ENCODE measurements at places on chromosomes 13 and 19. TPM values are rescaled to one million over a fixed set of nuclear protein-coding genes. Genes with fewer than 3 reads are reported as not detected.

CEACAM20 gene
- 0.39 TPM for polyA plus RNA-seq

OR7D2 gene
- 0.34 TPM for polyA plus RNA-seq

F10 gene
- 143 TPM for polyA plus RNA-seq

DNAAF3 gene
- 3.8 TPM for polyA plus RNA-seq

FOSB gene
- polyA plus RNA-seq: 168 TPM

NXNL1 gene
- polyA plus RNA-seq: 0.17 TPM

ZNF543 gene
- 2.6 TPM for polyA plus RNA-seq

TBXA2R gene
- polyA plus RNA-seq: 1.2 TPM

ACER1 gene
- not detected for polyA plus RNA-seq

AKAP8L gene
- polyA plus RNA-seq: 181 TPM

SIGLEC10 gene
- not detected for polyA plus RNA-seq

RNF225 gene
- polyA plus RNA-seq: 0.47 TPM

CEACAM7 gene
- not detected for polyA plus RNA-seq

PCSK4 gene
- 16.2 TPM for polyA plus RNA-seq

SLC25A15 gene
- polyA plus RNA-seq: 9.9 TPM

ZBTB7A gene
- 46.2 TPM for polyA plus RNA-seq

MED25 gene
- polyA plus RNA-seq: 83.9 TPM

TUBB4A gene
- polyA plus RNA-seq: 7.3 TPM

NPHS1 gene
- polyA plus RNA-seq: 0.15 TPM

CBARP gene
- polyA plus RNA-seq: 10.7 TPM

IQCN gene
- 1.5 TPM for polyA plus RNA-seq

FAM216B gene
- polyA plus RNA-seq: 2.2 TPM

GPR12 gene
- not detected for polyA plus RNA-seq

C1QTNF9 gene
- not detected for polyA plus RNA-seq

PSG2 gene
- not detected for polyA plus RNA-seq

JAK3 gene
- 3.6 TPM for polyA plus RNA-seq

LINGO3 gene
- not detected for polyA plus RNA-seq

ZNF324B gene
- polyA plus RNA-seq: 1.9 TPM

NCR1 gene
- not detected for polyA plus RNA-seq

CARD8 gene
- polyA plus RNA-seq: 7.6 TPM

ZNF586 gene
- polyA plus RNA-seq: 8.0 TPM

ZNF534 gene
- not detected for polyA plus RNA-seq

KIR2DL3 gene
- polyA plus RNA-seq: not detected

SHC2 gene
- 111 TPM for polyA plus RNA-seq

HCN2 gene
- 0.16 TPM for polyA plus RNA-seq

NKPD1 gene
- polyA plus RNA-seq: 0.60 TPM

EFNB2 gene
- 62.4 TPM for polyA plus RNA-seq

CRX gene
- 0.15 TPM for polyA plus RNA-seq

LRRC8E gene
- polyA plus RNA-seq: 3.2 TPM

HS6ST3 gene
- polyA plus RNA-seq: 1.7 TPM

USHBP1 gene
- polyA plus RNA-seq: 0.98 TPM

LGALS7 gene
- polyA plus RNA-seq: 1.2 TPM

NALCN gene
- 0.57 TPM for polyA plus RNA-seq

FAAP24 gene
- 3.6 TPM for polyA plus RNA-seq

CABP5 gene
- not detected for polyA plus RNA-seq

CTXN1 gene
- 14.5 TPM for polyA plus RNA-seq

HSD11B1L gene
- polyA plus RNA-seq: 25.1 TPM

CNFN gene
- polyA plus RNA-seq: 8.3 TPM

EGLN2 gene
- polyA plus RNA-seq: 119 TPM

POGLUT2 gene
- 20.7 TPM for polyA plus RNA-seq

COL4A1 gene
- 140 TPM for polyA plus RNA-seq

PGLYRP1 gene
- polyA plus RNA-seq: not detected

Measured in hepatocyte (in vitro differentiated cells).